ENCODE measurements at places on chromosomes 11 and 22.

- DNase-seq = no peak
These were observed 1119.1 kb upstream of the TENM4 start for GRCh38 chr11:80559942-80560341.

DNA sequence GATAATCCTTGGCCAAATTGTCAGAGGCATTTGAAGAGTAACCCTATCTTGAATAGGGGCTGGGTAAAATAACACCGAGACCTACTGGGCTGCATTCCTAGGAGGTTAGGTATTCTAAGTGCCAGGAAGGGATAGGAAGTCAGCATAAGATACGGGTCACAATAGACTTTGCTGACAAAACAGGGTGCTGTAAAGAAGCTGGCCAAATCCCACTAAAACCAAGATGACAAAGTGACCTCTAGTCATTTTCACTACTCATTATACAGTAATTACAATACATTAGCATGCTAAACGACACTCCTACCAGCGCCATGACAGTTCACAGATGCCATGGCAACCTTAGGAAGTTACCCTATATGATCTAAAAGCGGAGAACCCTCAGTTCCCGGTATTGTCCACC is 964 bp upstream of the REXO2 start:
- DNase-seq = no peak

DNA sequence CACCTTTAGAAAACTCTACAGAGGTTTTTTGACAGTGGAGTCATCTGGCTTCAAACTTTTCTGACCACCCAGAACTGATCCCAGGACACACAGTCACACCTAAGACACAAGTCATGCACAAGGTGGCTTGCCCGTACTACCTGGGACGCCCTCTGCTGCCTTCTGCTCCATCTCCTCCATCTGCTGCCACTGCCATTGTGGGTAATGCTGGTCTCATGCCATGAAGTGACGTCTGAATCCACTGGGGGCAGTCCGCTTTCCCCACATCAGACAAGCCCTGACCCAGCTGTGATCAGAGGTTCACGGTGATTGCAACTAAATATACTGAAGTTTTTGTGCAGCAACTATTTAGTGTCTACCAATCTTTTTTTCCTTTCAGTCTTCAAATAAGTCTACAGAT is 5.4 kb upstream of the NDUFS8 start:
- no peak for DNase-seq

GRCh38 chr11:88275636-88276035 is 61.9 kb downstream of the CTSC start:
- DNase-seq = no peak

GRCh38 chr11:93330446-93330984 is at the start of gene DEUP1:
Gene DEUP1 (plus strand): TSS chr11:93330742. CDS start chr11:93332260, 1,518 bp downstream.
- no peak for DNase-seq

DNA sequence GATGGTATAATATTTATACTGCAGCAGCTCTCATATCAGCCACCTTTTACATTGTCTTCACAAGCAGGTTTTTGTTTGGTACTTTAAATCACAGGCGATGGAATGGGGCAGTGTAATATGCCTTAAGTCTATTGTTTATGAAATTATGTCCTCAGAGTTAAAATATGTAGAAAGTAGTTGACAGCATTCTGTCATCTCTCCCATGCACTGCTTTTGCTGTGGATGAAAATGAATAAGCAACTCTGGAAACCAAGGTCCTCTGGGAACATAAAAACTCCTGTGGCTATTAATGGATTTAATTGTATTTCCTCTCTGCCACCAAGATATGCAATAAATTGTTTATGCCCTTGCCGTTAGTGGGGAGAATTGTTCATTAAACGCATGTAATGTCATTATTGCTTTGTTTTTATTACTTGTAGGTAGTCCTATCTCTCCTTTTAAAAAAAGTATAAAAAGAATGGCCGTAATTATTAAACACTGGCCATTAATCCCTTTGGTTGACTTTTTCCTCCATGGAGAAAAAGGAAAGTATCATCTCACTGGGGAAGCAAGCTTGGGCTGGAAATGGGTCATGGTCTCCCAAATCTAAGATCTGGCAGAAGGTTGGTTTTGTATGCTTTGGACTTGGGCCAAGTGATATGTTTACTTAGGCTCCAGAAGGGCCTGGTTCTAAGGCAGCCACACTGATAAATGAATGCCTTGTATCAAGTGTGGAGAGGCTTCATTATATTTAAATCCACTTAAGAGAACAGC is 13.1 kb downstream of the PACS1 start:
- DNase-seq = no peak

- DNase-seq = no peak
These were observed 66.6 kb upstream of the CECR2 start for GRCh38 chr22:17302616-17303015.

DNA sequence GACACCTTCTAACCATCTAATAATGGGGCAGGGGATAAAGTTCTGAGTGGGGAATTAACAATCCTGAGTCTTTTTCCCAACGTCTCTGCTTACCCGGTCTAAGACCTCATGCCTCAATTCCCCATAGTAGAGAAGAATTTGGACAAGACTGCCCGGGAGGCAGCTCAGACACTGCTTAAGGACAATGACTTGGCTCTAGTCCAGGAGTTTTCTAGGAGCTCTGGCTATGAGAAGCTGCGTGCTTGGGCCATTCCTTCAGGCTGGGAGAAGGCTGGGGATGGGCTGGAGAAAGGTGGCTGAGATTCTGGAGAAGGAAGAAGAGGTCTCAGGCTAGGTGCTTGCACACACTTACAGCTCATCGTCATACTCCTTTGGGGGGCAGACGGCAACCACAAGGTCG is 19.8 kb upstream of the ABCC8 start:
- DNase-seq = no peak

DNA sequence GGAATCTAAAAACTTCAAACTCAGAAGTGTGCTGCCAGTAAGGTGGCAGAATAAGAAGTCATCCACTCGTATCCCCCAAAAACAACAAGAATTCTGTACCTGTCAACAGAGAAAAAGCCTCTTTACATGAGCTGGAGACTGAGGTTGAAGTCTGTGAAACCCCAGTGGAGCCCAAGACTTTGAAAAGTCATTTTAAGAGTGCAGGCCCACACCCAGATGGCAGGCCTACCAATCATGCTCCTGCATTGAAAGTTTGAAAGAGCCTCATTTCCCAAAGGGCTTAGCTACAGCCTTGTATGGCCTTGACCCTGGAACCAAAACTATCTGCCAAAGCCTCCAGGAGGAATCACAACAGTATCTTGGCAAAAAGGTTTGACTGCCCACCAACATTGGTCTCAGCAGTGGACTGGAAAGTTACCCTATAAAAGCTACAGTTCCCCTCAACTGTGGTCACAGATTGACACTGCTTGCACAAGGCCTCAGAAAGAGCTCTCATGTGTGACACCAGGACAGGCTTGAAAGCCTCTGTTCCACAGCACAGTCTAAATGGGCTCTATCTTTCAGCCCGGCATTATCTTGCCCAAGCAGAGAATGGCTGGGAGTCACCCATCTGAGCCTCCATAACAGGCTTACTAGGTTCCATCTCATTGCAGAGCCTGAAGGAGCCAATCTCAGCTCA is 47.7 kb downstream of the SLC22A9 start:
- no peak for DNase-seq

DNA sequence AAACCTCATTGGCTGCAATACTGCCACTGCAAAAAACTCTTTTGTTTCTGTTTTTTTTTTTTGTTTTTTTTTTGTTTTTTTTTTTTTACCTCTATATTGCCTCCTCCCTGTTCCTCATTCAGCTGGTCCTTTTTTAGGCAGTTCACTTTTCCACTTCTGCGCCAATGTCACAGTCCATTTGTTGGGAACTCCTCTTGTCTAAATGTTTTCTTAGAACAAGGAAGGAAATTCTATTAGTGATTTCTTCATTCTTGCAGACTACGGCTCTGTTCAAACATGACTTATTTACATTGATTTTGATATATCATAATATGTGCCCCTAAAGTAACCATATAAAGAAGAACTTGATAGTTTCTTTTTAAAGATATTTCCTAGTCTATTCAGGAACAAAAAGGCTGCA is 2.9 kb downstream of the FAM118B start:
- DNase-seq = no peak

GRCh38 chr11:86644291-86644690 is 28.1 kb downstream of the ME3 start:
- no peak for DNase-seq

DNA sequence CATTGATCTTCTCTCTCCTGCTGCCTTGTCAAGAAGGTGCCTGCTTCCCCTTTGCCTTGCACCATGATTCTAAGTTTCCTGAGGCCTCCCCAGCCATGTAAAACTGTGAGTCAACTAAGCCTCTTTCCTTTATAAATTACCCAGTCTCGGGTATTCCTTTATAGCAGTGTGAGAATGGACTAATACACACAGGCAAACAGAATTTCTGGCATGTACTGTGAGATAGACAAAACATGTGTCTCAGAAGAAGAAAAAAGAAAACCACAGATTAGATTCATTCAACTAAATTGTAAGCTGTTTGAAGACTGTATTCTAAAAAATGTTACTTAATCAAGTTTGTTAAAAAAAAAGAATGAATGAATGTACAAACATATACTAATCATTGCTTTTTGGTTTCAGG is 1.5 kb upstream of the MMP20 start:
- DNase-seq = no peak

DNA sequence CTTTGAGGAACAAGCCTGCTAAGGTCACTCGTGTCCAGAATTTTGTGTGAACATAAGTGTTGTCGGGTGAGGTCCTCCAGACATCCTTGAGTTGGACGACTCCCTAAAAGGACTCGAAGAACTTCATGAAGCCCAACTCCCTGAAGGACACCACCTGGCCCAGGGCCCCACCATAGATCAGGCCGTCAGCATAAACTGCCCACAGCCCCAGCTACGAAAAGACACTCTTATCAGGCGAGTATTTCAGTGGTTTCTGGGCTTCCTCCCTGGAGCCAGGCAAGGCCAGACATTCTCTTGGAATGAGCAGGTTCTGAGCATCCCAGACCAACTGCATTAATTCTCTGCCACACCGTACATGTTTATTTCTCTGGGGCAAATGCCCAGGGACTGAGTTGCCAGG is 170.1 kb downstream of the IGLL1 start:
- DNase-seq = no peak

DNA sequence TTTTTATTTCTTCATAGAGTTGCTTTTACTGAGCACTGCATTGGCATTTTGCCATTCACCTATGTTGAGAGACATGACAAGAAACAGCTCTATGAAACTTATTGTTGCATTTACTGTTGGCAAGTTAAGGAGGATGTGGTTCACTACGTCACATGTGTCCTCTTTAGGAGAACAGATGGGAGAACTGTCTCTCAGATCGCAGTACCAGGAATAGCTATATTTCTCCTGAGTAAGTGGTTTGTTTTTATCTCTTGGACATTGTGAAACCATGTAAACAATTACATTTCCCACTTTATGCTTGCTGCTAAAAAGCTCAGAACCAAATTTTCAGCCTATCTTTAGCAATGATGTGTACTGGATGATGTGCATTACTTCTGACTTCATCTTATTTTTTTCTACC is 34.8 kb upstream of the PSMA1 start:
- no peak for DNase-seq

DNA sequence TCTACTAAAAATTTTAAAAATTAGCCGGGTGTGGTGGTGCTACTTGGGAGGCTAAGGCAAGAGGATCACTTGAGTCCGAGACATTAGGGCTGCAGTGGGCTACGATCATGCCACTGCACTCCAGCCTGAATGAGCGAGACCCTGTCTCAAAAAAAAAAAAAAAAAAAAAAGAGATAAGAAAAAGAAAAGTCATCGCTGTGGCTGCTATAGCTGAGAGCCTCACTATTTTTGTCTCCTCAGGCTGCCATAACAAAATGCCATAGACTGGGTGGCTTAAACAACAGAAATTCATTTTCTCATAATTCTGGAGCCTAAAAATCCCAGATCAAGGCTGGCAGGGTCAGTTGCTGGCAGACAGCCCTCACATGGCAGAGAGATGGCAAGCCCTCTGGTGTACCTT is 30.1 kb upstream of the DEPDC7 start:
- DNase-seq = no peak

DNA sequence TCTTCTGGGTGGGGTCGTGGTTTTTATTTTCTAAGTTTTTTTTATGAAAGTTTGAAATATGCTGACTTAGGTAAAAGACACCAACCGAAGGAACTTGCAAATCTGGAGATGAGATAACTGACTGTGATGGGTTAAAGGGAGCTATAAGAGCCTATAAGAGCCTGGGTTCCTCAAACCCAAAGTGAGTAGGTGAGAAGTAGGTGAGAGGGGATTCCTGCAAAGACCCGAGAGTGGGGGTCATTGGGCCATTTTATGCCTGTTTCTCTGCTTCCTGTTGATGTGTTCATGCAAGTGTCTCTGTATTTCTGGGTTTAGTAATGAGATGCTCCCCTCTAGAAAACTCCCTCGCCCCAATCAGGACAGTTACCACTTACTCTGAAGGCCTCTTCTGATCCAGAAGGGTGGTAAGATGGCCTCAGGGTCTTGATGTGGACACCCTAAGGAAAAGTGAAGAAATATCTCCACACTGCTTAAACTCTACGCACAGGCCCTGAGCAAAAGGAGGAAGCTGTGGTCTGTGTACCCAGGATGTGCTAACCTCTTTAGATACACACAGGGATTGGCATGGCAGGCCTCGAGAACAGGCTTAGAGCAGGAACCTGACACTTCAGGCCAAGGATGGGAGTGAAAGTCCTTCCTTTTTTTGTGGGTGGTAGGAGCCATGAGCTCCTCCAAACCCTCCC is 1.8 kb downstream of the FLI1 start:
- no peak for DNase-seq

DNA sequence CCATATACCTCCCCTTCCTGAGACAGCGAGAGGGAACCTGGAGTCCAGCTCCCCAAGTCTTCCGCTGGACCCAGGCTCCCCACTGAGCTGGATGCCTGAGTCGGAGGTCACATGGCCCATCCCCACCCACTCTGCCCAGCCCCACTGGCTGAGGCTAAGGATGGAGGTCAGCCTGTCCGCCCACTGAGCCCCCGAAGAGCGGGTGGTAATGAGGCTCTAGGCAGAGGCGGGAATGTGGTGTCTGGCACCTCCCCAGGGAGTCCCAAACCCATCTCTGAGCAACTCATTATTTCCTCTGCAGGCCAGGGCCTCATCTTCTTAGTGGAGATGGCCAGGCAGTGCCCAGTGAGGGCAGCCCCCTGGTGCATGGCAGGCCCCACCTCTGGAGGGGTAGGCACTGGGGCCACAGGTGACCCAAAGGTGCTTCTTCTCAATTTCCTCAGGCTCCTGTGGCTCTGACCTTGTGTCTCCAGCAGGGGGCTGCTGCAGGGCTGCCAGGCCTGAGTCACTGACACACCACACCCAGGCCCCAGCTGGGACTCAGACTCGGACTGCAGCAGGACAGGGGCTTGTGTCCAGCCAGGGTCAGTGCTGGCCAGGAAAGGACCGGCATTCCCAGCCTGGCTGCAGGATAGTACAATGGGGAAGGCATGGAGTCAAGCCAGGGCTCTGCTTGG is 10.2 kb upstream of the PDE2A start:
- peak; percentile 67 for DNase-seq
